ENCODE measurements at places on chromosomes 13 and 19. TPM values are rescaled to one million over a fixed set of nuclear protein-coding genes. Genes with fewer than 3 reads are reported as not detected.

The ZNF226 gene
- 19.2 TPM for total RNA-seq

The COG3 gene
- 12.6 TPM for total RNA-seq

The FPR1 gene
- 0.31 TPM for total RNA-seq

The TMEM255B gene
- total RNA-seq, result 0.65 TPM

The APLP1 gene
- total RNA-seq, result 99.1 TPM

The LGI4 gene
- total RNA-seq, result 0.16 TPM

Measured in A549 treated with CORT108297 at 1 μM for 4 hours (cell line).